ENCODE measurements at places on chromosomes 3 and 15.

- no peak for DNase-seq
Measured at GRCh38 chr3:27960133-27960532, 238.0 kb upstream of the EOMES start.

DNA sequence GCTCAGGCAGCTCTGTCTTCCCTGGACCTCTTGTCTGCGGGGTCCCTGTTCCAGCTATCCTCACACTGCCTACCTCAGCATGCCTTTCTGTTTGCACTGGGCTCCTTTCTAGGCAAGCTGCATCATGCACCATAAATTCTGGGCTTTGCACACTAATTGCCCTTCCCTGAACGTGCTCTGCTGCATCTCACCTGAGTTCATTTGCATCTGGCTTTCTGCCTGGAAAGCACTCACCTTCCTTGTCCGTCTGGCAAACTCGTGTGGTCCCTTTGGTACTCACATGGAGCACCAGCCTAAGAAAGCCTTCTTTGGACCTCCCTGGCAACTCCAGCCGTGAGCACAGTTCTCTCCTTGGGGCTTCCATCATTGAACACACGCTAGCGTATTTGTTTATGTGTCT lies 365.6 kb downstream of the SV2B start:
- no peak for DNase-seq

DNA sequence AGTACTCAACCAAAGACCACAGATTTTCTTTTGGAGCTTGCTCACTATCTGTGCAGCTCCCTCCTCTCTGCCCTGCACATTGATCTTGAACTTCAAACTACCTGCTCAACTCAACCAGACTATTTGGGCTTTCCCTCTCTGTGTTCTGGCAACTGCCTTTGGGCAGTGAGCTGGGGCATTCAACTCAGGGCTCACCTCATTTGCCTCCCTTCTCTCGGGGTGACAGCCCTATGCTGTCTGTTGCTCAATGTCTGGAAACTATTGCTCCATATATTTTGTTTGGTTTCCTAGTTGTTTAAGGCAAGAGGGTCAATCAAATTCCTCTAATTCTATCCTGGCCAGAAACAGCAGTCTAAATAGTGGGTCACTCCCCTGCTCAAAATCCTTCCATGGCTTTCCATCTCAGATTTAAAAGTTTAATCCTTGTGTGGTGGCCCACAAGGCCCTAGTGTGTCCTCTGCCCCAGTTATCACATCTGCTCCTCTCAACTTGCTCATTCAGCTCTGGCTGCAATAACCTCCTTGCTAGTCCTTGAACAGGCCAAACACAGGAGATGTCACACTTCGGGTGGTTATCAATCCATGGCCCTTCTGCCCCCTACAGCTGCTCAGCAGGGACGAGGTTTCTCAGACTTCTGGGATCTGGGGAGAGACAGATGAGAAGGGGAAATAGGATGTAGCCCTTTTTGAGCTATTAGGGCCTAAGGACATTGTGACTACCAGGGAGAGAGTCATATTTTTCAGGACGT lies 67.8 kb downstream of the SNRK start:
- DNase-seq, result no peak

- DNase-seq, result no peak
Measured at GRCh38 chr15:65862682-65863081, 6.6 kb upstream of the RAB11A start.

DNA sequence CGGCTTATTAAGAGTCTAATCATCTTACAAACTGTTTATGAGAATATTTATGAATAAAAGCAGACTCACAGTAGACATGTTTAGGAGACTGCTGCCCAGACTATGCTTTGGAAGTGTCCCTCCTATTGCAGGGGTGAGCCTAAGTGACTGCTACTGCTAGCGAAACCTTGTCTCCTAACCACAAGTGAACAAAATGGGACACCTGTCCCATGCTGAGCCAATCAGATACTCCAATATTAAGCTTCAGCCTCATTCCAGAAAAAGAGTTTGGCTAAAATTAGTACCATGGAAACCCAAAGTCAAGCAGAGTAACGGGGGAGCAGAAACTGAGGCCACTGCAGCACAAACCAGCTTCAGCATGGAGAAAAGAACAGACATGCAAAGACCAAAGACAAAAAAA lies 4.6 kb downstream of the DENND6A start:
- no peak for DNase-seq

Data from substantia nigra (tissue), 51 donors.